ENCODE measurements at places on chromosomes 7 and 10.

- peak; percentile 95 for DNase-seq
Measured at GRCh38 chr7:92621026-92621540, 30.9 kb upstream of the FAM133B start.

- DNase-seq, result no peak
Measured at GRCh38 chr10:85920311-85920710, 446.3 kb downstream of the GRID1 start.

- no peak for DNase-seq
Measured at GRCh38 chr7:134755422-134756022, 23.9 kb upstream of the CALD1 start.

DNA sequence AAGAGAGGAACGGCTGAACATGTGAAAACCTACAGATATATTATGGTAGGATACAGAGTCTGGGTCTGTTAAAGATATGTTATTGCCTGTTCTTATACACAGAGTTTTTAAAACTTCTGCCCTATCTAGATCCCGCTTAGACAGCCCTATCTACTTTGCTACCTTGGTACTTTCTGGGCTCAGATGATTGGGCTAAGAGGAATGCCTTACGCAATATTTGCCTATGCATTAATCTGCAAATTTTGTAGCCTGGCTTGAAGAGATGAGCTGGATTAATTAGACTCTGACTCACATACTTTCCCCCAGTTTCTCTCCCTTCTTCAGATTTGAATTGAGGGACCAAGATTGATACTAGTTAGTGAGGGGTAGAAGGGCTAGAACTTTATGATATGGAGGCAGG, 33.6 kb upstream of the A1CF start:
- DNase-seq, result no peak

DNA sequence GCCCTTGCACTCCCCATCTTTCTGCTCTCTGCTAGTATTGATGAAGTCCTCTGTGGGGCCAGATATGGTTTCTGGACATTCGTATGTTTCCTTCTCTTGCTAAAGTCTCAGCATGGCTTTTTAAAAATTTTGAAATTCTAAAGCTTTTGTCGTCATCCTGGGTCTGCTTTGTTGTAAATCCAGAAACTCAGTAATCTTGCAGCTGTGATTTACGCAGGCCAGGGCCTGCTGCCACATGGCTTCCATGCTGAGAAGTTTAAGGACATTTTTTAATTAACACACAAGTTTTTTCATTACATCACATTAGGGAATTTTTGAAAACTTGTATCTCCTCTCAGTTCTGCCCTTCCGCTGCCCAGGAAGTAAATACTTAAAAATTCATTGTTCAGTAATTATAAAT, 686.1 kb upstream of the IGFBP3 start:
- no peak for DNase-seq

DNA sequence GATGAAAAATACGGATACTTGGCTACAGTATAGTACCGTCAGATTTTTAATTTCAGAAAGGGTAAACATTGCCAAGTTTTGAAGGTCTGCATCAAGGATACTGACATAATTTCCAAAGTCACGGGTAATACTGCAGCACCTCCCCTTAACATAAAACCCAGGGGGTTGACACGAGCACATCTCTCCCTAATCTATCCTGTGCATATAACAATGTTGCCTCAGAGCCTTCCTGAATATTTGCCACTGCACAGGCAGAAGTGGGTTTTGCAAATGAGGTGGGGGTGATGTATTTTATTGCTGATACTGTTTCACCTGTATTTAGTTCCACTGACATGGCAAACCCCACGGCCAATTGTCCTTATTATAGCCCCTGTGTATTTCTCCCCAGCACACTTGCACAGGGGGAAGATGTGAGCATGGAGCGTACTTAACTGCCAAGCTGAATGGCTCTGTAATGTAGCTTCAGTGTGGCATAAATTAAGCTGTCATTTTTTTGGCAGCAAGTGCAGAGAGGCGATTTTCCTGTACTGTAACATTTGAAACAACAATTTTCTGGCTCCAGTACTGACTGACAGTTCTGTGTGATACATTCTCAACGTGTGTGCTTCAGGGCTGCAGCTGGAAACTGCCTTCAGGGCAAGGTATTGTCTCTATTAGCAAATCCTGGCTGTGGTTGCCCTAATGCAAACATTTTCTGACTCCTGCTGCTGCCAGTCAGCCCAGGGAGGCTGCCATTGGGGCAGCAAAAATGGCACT, 299.6 kb upstream of the SP4 start:
- no peak for DNase-seq

DNA sequence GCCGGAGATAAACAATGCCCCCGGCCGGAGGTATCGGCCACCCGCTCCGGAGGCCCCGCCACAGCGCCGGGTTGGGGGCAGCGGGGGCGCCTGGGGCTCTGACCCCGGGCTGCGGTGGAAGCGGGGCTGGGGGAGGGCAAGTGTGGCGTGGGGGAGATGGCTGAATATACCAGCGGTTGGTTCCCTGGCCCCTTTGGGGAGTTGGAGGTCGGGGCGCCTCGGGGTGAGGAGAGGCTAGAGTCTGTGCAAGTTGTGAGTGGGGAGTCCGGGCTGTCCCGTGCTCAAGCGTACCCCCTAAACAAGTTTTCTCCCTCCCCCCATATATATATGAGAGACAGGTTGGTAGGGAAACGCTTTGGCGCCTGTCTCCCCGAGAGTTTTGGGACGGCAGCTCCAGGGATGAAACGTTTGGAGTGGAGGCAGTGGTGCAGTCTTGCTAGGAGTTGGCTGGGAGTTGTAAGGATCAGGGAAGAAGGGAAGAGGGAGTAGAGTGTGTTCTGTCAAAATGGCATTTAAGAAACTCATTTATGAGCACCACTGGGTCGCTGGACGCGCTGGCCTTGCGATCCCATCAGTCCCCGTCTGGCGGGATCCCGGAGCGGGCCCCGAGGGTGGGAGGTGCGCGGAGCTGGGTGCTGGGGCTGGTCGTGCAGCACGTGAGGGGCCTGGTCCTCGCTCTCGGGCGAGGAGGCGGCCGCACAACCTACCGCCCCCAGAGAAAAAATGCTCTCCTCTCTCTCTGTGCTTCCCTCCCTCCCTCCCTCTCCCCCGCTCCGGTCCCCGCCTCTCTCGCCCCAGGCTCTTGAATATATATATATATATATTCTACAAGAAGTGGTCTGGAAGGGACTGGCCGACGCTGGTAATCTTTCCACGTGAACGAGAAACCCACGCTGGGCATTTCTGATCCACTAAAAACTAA, 1.1 kb downstream of the TET1 start:
- DNase-seq, result no peak

DNA sequence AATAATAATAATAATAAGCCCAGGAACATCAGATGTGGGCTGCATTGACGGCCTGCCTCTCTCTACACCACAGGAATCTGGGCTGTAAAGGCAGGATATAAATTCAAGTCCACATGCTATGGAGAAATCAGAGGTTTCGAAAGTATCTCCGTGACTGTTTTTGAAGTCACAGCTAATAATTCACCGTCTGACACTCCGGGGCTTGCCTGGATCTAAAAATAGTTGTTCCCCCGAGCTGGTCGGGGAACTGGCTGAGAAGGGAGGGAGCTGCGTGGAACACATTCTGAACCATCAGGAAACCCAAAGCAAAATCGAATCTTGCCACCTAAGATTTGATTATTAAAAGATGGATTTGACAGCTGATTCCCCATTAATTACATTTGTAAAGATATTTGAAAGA, 35.4 kb downstream of the KLF6 start:
- DNase-seq, result no peak

Measured in SW480 (cell line).